ENCODE measurements at places on chromosomes 16 and 17.

- no peak for DNase-seq
These were observed 37.7 kb upstream of the TOX3 start for GRCh38 chr16:52584354-52585320.

- DNase-seq = no peak
These were observed 9.4 kb upstream of the TOM1L1 start for GRCh38 chr17:54891176-54891821.

DNA sequence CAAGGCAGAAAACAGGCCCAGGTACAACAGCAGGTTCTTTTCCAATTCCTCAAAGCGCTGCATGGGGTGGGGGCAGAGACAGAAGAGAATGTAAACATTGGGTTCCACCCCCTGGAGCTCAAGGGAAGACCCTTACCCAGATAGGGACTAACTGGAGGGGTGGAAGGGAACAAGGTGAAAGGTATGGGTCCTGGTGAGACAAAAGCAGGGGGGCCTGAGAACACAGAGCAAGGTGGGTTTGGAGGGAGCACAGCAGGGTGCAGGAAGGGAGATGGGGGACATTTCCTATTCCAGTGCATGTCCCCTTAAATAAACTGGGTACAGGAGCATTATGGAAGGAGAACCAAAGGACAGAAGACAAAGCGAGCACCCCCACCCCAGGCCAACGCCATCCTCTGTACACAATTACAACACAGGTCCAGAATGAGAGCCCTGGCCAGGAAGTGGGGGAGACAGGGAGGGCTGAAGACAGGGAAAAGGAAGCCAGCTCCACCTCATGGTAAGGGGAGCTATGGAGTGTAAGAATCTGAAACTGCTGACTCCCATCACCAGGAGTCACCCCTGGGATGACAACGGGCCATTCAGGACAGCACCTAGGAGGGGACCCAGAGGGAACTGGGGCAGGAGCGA is 2.1 kb upstream of the CD2BP2 start:
- DNase-seq = no peak

GRCh38 chr17:12830777-12831247 is 41.5 kb downstream of the ARHGAP44 start:
- DNase-seq = no peak

DNA sequence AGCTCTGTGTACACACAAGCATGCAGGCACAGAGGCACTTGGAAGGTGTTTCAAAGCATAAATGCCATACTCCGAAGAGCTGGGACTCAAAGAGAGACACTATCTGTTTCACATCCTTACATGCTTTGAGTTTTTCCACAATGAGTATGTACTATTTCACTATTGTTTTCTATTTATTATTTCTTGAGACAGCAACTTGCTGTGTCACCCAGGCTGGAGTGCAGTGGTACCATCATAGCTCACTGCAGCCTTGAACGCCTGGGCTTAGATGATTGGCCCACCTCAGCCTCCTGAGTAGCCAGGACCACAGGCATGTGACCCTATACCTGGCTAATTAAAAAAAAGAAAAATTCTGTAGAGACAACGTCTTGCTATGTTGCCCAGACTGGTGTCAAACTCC is 31.6 kb downstream of the CYB5D2 start:
- DNase-seq = no peak

- no peak for DNase-seq
These were observed 36.9 kb upstream of the CPHXL start for GRCh38 chr16:75763204-75763603.

GRCh38 chr17:11668618-11669017 is 70.3 kb downstream of the DNAH9 start:
- DNase-seq = no peak
